ENCODE measurements at places on chromosomes 1 and 21.

- no peak for DNase-seq
These were observed 17.3 kb downstream of the SLAMF1 start for GRCh38 chr1:160629286-160630210.

DNA sequence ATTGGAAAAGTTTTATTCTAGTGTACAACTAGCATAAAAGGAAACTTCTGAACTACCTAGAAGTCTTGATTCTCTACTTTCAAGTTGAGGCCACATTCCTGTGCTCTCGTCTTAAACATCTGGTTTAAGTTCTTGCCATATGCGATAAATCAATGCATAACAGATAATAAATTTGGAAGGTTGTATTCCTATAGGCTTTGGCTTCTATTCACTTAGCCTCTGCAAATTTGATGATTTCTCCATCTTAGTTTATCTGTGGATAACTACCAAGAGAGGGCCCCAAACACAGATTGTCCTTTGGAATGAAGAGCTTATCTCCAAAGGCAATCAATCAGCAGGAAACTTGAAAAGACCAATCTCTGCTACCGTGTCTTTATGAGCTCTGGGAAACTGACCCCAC, 11.7 kb upstream of the RNF2 start:
- DNase-seq, result no peak

DNA sequence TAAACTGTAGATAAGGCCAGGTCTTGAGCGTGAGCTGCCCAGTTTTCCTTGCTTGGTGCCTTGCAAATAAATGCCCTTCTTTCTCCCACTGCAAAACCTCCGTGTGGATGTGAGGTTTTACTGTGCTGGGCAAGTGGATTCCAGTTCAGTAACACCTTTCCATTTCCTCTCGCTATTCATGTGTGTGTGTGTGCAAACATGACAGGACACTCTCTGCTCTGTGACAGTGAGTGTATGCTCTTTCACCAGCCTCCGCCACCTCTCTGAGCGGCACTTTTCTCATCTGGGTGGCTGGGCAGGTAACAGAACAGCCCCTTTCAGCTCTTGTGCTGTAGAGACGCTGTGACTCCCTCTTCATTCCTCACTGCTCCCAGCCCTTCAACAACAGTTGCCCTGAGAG, 23.9 kb downstream of the CNIH3 start:
- no peak for DNase-seq

GRCh38 chr21:44630440-44630839, 3.5 kb downstream of the KRTAP10-9 start:
- no peak for DNase-seq

DNA sequence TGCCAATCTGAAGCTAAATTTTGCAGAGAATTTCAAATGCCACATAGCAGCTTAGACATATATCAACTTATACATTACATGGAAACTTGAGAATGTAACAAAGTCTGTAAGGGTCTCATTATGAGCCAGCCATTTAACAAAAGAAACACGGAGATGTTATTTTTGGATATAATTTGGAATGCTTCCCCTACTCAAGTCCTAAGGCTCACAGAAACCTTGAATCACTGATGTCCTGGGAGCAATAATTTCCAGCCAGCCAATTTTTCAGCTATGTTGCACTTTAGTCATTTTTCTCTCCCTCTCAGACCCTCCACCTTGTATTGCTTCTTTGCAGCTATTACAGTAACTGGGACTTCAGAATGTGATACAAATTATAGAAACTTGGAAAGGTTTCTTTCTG, 56.9 kb downstream of the EIF2B3 start:
- no peak for DNase-seq

- no peak for DNase-seq
These were observed 6.3 kb downstream of the APOBEC4 start for GRCh38 chr1:183646776-183647175.

DNA sequence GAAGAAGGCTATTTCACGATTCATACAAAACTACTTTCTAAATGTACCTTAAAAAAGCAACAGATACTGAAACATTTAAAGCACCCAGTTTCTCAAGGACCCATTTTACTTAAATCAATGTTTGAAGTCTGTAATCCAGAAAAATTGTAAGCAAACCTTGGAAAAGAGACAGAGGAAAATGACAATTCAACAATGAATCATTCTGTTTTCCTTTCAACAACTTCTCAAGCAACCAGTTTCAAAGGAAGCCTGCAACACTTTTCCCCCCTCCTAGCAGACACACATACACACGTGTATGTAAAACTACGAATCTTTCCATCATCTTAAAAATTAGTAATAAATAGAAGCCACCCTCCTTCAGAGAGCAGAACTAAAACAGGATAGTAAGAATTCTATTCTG, 1.2 kb downstream of the RERE start:
- DNase-seq, result no peak

DNA sequence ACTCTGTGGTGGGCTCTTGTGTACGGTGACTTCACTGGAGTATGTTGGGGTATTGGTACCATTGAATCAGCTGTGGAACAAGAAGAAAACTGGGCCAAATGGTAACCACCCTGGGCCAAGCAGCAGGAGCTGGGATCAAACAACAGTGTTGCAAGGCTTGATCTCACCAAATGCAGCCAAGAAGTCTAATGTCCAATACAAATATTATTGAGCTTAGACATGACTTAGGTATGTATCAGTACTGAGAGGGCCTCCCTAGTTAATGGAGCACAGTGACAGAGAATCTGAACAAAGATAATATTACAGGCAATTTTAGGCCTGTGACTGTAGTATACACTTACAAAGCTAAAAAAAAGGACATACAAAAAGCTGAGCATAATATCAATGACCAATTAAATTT, 604.8 kb downstream of the PLA2G4A start:
- DNase-seq, result no peak
